ENCODE measurements at places on chromosomes 7 and 10.

DNA sequence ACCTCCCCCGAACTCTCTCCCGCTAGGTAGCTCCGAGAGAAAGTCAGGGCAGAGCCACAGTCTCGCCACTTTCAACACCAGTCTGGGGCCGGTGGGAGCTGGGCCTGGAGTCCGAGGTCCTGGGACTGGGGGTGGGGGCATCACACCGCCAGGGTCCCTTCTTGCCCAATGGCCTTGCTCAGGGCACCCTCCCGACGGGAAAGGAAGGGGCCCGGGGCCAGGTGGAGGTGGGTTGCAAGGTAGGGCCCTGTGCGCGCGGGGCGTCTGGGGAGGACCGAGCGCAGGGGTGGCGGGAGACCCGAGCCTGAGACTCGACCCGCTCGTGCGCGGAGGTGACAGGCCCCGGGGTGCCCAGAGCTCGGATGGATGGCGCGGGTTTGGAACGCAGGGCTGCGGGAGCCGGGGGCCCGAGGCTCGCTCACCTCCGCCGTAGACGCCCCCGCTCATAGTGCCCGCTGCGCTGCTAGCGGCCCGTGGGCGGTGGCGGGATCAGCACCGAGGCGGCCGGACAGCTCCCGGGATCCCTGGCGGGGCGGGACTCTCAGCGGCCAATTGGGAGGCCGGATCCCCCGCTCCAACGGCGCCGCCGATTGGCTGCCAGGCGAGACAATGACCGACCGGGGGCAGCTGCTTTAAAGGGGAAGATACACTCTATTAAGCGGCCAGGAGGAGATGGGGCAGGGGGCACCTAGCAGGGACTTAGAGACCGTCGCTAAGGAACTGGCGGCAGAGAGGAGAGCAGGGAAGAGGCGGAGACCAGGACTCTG lies at the start of gene ACTL6B:
Gene ACTL6B (minus strand): TSS at position 541 of the 767 bp plus-strand sequence. CDS start 94 bp downstream, at position 447.
- no peak for DNase-seq

DNA sequence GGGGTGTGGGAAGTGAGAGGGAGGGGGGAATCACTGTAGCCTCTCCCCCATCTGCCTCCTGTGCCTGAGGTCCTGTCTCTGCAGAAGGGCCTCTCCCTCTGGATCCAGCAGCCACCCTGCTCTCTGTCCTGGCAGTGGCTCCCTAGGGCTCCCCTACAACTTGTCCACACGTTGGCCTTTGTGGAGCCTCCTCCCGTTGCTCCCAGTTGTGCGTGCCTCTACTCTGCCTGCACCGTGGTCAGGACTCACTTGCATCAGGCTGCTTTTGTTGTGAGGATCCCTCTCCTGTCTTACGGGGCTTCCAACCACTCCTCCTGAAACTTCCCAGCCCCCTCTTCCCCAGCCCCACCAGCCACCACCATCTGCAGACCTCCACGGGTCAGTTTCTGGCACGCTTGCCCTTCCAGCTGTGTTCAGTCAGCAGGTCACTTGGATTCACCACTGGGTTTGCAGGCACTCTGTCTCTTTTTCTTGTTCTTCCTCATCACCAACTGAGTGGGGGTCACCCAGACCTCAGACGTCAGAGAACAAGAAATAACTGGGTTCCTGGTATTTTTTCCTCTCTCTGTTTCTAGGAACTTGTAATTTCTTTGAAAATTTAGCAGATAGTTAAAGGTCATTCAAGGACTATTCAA lies 62.3 kb downstream of the RAMP3 start:
- no peak for DNase-seq

- DNase-seq = no peak
Measured at GRCh38 chr10:33183655-33184054, 150.8 kb downstream of the NRP1 start.

DNA sequence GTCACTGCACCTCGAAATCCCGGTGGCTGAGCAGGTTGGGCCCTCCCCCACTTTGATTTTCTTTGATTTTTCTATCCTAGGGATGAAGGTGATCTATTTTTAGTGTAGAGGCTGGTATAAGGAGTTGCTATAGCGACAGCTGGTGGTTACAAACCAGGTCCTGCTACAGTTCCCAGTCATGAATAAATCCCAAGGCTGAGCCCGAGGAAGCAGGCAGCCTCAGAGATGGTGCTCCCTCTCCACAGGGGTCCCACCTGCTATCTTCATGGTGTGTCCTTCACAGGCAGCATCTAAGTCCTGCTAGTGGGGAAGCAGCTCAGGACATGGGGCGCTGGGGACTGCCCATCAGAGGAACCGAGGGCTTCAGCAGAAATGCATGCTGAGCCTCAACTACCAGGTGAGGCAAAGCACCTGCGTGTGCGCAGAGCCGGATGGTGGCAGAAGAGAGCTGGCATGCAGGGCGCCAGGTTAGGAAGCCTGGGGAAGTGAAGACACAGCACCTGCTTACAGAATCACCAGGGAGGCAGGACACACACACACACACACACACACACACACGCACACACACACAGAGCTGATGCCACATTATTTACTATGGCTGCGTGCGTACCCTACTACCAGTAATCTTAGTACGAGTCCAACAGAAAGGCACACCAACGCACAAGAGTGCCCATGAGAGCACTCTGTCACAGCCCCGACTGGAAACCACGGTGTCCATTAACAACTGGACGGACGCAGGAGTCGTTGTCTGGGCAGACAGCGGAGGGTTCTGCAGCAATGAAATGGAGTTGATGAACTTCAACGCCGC lies 150.9 kb downstream of the PRKAG2 start:
- DNase-seq = no peak

- DNase-seq = no peak
Measured at GRCh38 chr10:43980715-43981114, 332.0 kb upstream of the ZNF32 start.
